ENCODE measurements at places on chromosomes 16 and 17. TPM values are rescaled to one million over a fixed set of nuclear protein-coding genes. Genes with fewer than 3 reads are reported as not detected.

Gene CLEC3A
- total RNA-seq = not detected

Gene GNG13
- total RNA-seq = not detected

Gene AMDHD2
- total RNA-seq = 10.6 TPM

Gene CD7
- total RNA-seq = not detected

Gene NLRP1
- 172 TPM for total RNA-seq

Measured in IMR-90 (cell line).